ENCODE measurements at places on chromosomes 12 and 14. TPM values are rescaled to one million over a fixed set of nuclear protein-coding genes. Genes with fewer than 3 reads are reported as not detected.
A peak's percentile ranks its signal among the peaks of the same experiment; 100 is the strongest.

- H3K27me3 ChIP-seq = no peaks in the 10 kb centered on the region
- H3K4me3 ChIP-seq = no peak overlapping the region
- H3K36me3 ChIP-seq = no peaks in the 10 kb centered on the region
- peak; percentile 1 for DNase-seq
Measured at GRCh38 chr14:104322531-104323366, 184.4 kb downstream of the KIF26A start.

GRCh38 chr12:66688846-66689439 is 10.1 kb upstream of the GRIP1 start:
- no peaks in the 10 kb centered on the region for H3K36me3 ChIP-seq
- H3K27me3 ChIP-seq = no peaks in the 10 kb centered on the region
- no peak overlapping the region for H3K27ac ChIP-seq
- H3K4me1 ChIP-seq = no peaks in the 10 kb centered on the region
- peak; percentile 68 for DNase-seq
- no peak overlapping the region for H3K4me3 ChIP-seq

DNA sequence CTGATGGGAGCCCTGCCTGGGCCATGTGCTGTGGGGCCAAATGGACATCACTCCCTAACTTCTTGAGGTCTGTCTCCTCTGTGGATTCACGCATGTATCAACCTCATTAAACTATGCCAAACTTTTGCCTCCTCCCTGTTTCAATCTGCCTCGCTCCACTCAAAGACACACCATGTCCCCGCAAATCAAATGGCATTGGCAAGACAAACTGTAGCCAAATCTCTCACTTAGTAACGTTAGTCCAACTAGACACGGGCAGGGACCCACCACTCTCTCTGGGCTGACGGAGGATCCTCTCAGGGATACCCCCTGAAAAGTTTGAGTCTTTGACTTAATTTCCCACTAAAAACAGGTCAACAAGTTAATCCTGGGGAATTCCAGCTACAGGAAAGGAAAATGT is 8.0 kb downstream of the ZBTB39 start:
- H3K4me1 ChIP-seq = peaks cover 68% of the 10 kb centered on the region
- peaks cover 5% of the 10 kb centered on the region for H3K27me3 ChIP-seq
- H3K36me3 ChIP-seq = peaks cover 19% of the 10 kb centered on the region
- DNase-seq = no peak
- no peak overlapping the region for H3K4me3 ChIP-seq
- H3K27ac ChIP-seq = no peak overlapping the region

DNA sequence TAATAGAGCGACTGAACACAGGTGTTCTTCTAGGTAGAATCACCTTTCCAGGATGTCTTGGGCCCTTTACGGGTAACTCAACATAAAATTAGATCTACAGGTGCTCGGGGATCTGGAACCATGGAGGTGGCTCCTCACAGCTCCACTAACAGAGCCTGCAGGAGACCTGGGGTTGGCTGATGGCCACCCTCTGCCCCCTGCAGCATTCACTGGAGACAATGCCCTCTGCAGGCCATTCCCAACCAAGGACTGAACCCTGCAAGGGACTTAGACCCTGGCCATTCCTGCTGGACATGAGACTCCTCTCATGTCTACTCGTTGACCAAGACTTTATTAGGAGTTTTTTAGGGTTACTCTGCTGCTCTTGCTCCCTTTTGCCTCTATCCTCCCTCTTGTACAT is 58.5 kb upstream of the PPP4R3A start:
- no peak overlapping the region for H3K27ac ChIP-seq
- H3K4me3 ChIP-seq = no peak overlapping the region
- no peaks in the 10 kb centered on the region for H3K36me3 ChIP-seq
- DNase-seq = no peak
- no peaks in the 10 kb centered on the region for H3K4me1 ChIP-seq
- peaks cover 7% of the 10 kb centered on the region for H3K27me3 ChIP-seq

The RAN gene
- total RNA-seq = 685 TPM

The CDCA3 gene
- total RNA-seq = 6.2 TPM
